Inflammatory macrophage treated with lipopolysaccharide for 4 hours (primary cell): ENCODE measurements at places on chromosomes 5 and 9.
A peak's percentile ranks its signal among the peaks of the same experiment; 100 is the strongest.

- no peak for DNase-seq
Measured at GRCh38 chr9:102273952-102274351, 535.5 kb upstream of the GRIN3A start.

DNA sequence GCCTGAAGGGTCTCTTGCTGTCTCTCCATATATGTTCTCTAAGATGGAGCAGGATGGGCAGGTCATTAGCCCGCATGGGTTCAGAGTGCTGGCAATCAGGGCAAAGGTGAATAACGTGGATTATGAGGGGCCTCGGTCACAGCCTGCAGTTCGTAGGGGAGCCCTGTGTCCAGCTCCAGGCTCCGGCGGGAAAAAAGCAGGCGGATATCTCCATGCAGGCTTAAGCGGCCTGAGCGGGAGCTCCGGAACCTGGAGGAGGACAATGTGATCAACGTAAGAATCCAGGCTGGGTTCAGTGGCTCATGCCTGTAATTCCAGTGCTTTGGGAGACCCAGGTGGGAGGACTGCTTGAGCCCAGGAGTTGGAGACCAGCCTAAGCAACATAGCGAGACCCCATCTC is 2.2 kb upstream of the STOML2 start:
- DNase-seq, result no peak

- DNase-seq, result no peak
Measured at GRCh38 chr9:87109231-87109631, 161.9 kb upstream of the GAS1 start.

DNA sequence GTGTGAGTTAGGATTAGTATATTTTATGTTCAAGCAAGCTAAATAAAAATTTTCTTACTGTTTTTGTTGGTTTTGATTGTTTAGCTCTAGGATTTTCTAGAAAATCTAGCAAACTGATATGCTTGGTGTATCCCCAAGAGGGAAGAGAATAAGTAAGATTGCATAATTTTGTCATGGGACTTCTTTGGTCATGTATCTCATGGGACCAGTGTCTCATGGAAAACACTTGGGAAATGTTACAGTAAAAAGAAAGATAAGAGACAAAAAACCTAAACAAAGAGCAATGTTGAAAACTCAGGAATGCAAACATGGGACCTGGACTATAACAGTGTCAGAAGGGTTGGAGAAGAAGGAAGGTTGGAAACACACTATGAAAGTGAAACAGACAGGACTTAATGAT is 119.4 kb downstream of the TLR4 start:
- peak; percentile 49 for DNase-seq

DNA sequence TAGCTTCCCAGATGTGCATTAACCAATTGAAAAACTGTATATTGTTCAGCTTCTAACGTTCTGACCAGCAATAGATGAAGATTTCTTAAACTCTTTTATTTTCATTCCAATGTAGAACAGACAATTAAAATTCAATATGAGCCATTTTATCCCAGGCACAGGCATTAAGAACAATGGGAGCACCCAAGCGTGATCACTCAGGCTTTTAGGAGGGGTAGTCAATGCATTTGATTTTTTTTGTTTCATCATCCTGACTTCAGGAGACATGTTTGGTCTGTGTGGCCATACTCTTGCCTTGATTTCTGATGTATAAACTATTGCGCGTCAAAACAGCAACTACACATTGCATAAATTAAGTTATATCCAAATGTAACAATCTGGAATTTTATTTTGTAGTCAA is 653.0 kb upstream of the RORB start:
- DNase-seq, result no peak

DNA sequence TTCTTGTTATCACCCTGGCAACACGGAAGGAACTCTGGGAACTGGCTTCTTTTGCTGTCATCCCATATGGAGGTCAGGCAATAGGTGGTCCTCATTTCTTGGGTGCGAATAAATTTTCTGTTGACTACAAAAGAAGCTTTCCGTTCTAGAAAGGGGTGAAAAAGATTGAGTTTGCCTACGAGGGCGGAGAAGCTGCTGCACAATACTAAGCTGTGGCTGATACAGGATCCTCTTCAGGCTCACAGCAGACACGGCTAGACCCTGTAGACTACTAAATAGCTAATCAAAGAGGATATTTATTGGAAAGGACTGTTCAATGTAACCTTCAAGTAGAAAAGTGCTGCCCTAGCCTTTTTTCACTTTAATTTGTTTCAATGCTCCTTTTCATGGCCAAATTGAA is 58.1 kb downstream of the TJP2 start:
- DNase-seq, result no peak

GRCh38 chr5:65204966-65205365 is 276.8 kb downstream of the ADAMTS6 start:
- DNase-seq, result no peak

DNA sequence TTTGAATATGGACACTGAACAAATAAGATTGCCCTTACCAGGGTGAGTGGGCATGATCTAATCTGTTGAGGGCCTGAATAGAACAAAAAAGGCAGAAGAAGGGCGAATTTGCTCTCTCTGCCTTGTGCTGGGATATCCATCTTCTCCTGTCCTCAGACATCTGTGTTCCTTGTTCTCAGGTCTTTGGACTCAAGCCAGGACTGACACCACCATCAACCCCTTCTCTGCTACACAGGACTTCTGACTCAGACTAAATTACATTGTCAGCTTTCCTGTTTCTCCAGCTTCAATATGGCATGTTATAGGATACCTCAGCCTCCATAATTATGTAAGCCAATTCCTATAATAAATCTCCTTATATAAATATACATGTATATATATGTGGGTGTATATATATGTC is 40.8 kb upstream of the SLCO6A1 start:
- no peak for DNase-seq

- no peak for DNase-seq
Measured at GRCh38 chr5:2201011-2201410, 318.3 kb upstream of the IRX4 start.

GRCh38 chr9:14542071-14542470 is 151.2 kb downstream of the ZDHHC21 start:
- no peak for DNase-seq

DNA sequence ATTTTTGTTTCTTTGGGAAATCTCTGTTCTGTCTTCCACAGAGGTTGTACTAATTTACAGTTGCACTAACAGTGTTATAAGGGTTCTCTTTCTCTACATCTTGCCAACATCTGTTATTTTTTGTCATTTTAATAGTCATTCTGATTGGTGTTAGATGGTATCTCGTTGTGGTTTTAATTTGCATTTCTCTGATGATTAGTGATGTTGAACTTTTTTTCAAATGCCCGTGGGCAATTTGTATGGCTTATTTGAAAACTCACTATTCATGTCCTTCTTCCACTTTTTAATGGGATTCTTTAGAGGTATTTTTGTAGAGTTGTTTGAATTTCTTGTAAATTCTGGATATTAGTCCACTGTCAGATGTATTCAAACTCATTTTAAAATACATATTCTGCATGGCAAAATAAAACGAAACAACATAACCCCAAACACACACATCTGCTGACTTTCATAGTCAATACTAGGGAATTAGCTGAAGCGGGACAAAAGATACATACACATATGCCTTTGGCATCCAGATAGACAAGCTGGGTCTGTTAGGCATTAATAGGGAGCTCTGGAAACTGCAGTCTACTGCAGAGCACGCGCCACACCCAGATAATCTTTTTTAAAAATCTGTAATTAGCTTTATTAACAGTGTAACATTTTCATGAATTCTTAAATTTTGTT is 5.8 kb upstream of the SPATA31C2 start:
- DNase-seq, result no peak

- DNase-seq, result peak; percentile 85
Measured at GRCh38 chr5:40560474-40561110, 119.1 kb upstream of the PTGER4 start.

DNA sequence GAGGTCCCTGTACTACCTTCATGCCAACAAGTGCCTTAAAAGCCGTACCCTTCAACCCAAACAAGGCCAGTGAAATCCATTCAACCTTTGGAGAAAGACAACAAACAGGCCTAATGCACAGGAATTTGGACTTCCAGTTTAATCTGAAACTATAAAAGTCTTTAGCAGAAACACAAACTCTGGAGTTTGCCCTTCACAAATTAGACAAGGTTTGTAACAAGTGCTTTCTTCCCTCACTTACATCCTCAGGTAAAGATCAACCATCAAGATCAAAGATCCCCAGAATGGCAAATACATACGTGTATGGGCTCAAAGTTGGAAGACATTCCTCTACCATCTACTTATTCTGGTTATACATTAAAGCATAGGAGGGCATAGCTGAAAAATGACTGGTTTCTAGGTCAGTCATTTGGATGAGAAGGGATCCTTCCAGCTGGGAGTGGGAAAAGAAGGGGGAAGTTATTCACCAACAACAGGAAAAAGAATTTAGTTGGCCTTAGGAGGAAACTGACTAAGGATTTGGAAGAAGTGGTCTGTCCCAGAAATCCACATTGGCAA is 2.0 kb downstream of the DAB2 start:
- DNase-seq, result no peak

GRCh38 chr5:145586661-145587307 is 248.4 kb downstream of the PRELID2 start:
- no peak for DNase-seq

GRCh38 chr5:32848681-32849080 is 137.6 kb downstream of the NPR3 start:
- DNase-seq, result no peak

DNA sequence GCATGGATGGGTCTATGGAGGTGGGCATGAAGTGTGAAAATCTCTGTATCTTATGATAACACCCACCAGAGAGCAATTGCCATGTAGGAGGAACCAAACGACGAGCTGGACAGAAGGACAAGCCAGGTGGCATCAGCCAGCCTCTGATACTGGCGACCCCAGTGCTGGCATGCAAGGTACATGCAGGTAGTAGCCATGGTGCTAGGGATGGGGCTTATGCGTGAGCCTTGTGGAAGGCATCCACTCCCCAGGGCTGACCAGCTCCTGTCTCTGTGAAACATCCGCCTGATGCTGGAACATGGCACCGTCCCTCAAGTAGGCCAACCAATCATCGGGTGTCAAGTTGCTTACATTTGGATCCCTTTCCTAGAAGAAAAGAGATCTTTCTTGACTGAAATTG is 412.9 kb downstream of the GADD45G start:
- no peak for DNase-seq

- peak; percentile 70 for DNase-seq
Measured at GRCh38 chr5:67246108-67246507, 49.5 kb upstream of the CD180 start.
